ENCODE measurements at places on chromosomes 5 and 9. TPM values are rescaled to one million over a fixed set of nuclear protein-coding genes. Genes with fewer than 3 reads are reported as not detected.

The RAD1 gene
- polyA plus RNA-seq: 41.6 TPM

The SOWAHA gene
- polyA plus RNA-seq: not detected

The NCS1 gene
- 8.2 TPM for polyA plus RNA-seq

The SVEP1 gene
- 0.18 TPM for polyA plus RNA-seq

The CYLC2 gene
- not detected for polyA plus RNA-seq

DNA sequence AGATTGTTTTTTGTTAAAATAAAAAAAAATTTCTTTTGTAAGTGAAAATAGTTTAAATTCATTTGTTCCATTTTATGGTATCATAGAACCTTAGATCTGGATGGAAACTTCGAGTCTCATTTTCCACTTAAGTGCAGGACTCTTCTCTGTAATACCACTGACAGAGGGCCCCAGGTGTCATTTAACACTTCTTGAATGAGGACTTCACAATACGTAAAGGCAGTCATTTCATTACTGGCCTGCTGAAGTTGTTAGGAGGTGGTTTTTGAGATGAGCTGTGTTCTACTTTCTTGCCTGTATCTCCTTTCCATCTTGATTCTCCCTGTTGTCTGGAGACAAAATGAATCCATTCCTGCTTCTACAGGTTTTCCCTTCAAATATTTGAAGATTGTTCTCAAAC is 455.3 kb downstream of the DMRT2 start:
- no peaks in the 10 kb centered on the region for H3K27me3 ChIP-seq
- no peak for DNase-seq
- H3K36me3 ChIP-seq: no peaks in the 10 kb centered on the region
- no peak overlapping the region for H3K27ac ChIP-seq
- H3K4me1 ChIP-seq: no peaks in the 10 kb centered on the region
- no peak overlapping the region for H3K4me3 ChIP-seq

DNA sequence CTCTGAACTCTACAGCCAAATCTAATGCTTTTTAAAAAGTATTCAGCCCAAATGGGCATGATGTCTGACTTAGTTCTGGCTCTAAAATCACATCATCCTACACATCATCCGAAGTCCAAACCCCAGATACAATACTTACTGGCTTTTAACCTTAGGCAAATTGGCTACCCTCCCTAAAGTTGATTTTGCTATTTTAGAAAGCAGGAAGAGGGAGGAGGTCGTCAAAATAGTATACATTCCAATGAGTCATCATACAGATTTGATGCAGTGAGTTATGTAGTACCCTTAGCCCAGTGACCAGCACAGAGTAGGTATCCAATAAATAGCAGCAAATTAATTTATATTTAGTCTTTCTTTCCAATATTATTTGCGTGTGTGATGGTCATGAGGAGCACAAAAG is 582.0 kb upstream of the TUSC1 start:
- no peak overlapping the region for H3K27ac ChIP-seq
- H3K4me3 ChIP-seq: no peak overlapping the region
- DNase-seq: no peak

DNA sequence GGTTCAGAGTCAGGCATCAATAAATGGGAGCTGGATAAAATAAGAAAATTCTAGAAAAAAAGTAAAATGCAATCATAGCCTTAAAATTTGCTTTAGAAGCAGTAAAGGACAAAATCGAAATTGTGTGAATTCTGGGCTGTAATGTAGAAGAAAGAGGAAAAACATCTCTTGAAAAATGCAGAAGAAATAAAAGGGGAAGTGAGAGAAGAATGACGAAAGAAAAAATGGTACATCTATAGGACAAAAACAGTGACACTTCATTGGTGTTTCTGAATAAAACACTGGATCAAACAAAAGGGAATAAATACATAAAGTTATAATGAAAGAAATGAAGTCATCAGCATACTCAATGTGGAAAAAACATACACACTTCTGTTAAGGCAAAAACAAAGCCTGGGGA is 642.3 kb downstream of the ACTL7B start:
- H3K4me1 ChIP-seq: no peaks in the 10 kb centered on the region
- H3K27ac ChIP-seq: no peak overlapping the region
- no peaks in the 10 kb centered on the region for H3K36me3 ChIP-seq
- H3K27me3 ChIP-seq: no peaks in the 10 kb centered on the region
- DNase-seq: no peak
- H3K4me3 ChIP-seq: no peak overlapping the region

GRCh38 chr5:158654415-158654814 is 445.3 kb downstream of the EBF1 start:
- peaks cover 3% of the 10 kb centered on the region for H3K4me1 ChIP-seq
- DNase-seq: no peak
- H3K27me3 ChIP-seq: no peaks in the 10 kb centered on the region
- H3K36me3 ChIP-seq: no peaks in the 10 kb centered on the region
- no peak overlapping the region for H3K4me3 ChIP-seq

GRCh38 chr9:96241391-96241809 is 60.6 kb downstream of the HSD17B3 start:
- H3K27ac ChIP-seq: no peak overlapping the region
- no peaks in the 10 kb centered on the region for H3K36me3 ChIP-seq
- no peak for DNase-seq

DNA sequence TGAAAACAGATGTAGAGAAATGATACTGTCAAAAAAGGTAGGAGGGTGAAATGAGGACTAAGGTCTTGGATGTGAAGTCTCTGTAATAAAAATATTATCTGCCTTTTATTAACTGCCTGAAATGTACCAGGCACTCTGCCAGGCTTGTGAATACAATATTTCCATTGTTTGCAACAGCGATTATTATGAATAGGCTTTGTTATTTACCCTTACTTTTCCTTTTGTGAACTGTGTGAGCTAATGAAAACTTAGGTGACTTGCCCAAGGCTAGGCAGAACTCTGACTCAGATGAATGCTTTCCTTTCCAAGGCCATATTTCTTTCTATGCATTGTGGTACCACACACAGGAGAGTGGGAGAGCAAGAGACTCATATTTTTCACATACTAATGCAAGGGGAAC is 204.1 kb downstream of the CDH12 start:
- H3K27me3 ChIP-seq: no peaks in the 10 kb centered on the region
- H3K36me3 ChIP-seq: no peaks in the 10 kb centered on the region
- no peak overlapping the region for H3K27ac ChIP-seq
- DNase-seq: no peak

- no peaks in the 10 kb centered on the region for H3K4me1 ChIP-seq
- H3K4me3 ChIP-seq: no peak overlapping the region
- H3K27me3 ChIP-seq: no peaks in the 10 kb centered on the region
- DNase-seq: no peak
Observed at GRCh38 chr5:3854188-3854821, 258.7 kb downstream of the IRX1 start.

- no peaks in the 10 kb centered on the region for H3K27me3 ChIP-seq
- DNase-seq: no peak
- 0 out of 2 replicates have a peak, but pooled peaks cover 3% of the 10 kb centered on the region for H3K36me3 ChIP-seq
- H3K4me1 ChIP-seq: peaks cover 12% of the 10 kb centered on the region
Observed at GRCh38 chr9:94445863-94446262, 109.0 kb upstream of the PCAT7 start.

DNA sequence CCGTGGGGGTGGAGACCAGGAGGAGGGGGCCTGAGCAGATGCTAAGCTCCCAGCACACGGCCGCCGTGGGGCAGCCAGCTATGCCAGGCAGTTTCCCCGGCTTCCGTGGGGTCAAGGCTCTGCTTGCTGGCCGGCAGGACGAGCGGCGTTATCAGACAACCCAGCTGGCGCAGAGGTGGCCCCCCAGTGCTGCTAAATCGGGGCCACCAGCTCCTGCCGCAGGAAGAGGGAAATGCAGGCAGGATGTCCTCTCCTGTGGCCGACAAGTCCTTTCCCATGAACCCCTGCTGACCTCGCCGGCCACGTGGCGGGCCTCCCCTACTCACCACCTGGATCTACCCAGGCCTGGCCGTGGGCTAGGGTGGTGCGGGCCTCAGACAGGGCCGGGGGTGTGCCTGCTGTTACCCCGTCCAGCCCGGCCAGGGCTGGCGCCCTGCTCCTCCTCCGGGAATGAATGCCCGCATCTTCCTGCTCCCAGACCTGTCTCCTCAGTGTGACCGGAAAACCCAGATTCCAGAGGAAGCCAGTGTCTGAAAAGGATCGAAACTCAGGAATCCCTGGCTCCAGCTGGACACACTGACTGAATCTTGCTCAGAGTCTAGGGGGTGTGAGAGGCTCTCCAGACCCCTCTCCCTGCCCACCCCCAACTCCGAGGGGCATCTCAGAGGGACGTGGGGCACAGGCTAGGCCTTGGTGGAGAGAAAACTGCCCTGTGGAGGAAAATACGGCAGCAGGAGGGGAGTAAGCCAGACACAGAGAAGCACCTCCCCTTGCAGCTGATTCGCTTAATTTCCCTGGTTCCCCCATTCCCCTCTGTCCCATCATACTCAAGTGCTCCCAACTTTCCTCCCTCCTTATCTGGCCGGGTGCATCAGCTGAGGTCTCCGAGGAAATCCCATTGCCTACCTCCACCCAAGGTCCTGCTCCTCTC is 3.9 kb downstream of the FLT4 start:
- no peaks in the 10 kb centered on the region for H3K36me3 ChIP-seq
- DNase-seq: no peak
- H3K27me3 ChIP-seq: peaks cover 33% of the 10 kb centered on the region
- no peak overlapping the region for H3K4me3 ChIP-seq
- no peaks in the 10 kb centered on the region for H3K4me1 ChIP-seq

- H3K27me3 ChIP-seq: no peaks in the 10 kb centered on the region
- no peak overlapping the region for H3K27ac ChIP-seq
- peak; percentile 94 for DNase-seq
- H3K4me1 ChIP-seq: peaks cover 6% of the 10 kb centered on the region
- peak overlapping the region; percentile 45 for H3K4me3 ChIP-seq
Observed at GRCh38 chr9:128117613-128118471, 9.7 kb downstream of the PTGES2 start.

All from GM23338 (cell line).